Activated CD4-positive, alpha-beta memory T cell treated with anti-CD3 and anti-CD28 coated beads, Interleukin-2, amount 10 ng/mL, durations not matched to agents 7 days and 5 days (primary cell): ENCODE measurements at places on chromosomes 1 and 21. TPM values are rescaled to one million over a fixed set of nuclear protein-coding genes. Genes with fewer than 3 reads are reported as not detected.

GRCh38 chr1:236207121-236207520 lies 64.8 kb downstream of the GPR137B start:
- DNase-seq = no peak

Gene VWA5B1
- total RNA-seq = not detected

GRCh38 chr1:219466766-219467165 lies 146.1 kb downstream of the ZC3H11B start:
- DNase-seq = no peak

- DNase-seq = no peak
Observed at GRCh38 chr1:168601051-168601450, 24.6 kb downstream of the XCL1 start.

DNA sequence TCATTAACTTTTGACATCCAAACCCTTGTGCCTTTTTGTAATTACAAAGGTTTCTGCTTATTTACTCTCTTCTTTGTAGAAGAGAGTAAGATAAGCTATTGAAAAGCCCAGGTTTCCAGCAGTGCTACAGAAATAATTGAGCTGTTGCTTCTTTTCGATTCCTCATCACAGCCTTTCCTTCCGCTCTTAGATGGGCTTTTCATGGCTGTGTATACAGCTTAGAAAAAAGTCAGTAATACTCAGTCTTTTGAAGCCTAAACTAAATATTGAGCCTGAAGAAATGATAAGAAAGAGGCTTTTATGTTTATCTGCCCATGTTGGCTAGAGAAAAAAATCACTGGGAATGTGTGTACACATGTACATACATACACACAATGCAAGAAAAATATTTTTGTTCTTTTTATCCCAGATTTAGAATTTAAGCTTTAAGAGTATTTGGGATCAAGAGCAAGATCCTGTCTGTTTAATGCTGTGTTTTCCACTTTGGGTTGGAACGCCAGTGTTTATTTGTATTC lies 172.4 kb downstream of the VPS13D start:
- no peak for DNase-seq

Gene RGS5
- 3.7 TPM for total RNA-seq

Gene S100A7
- not detected for total RNA-seq

Gene ERMAP
- total RNA-seq = 5.9 TPM

Gene TPTE
- not detected for total RNA-seq

DNA sequence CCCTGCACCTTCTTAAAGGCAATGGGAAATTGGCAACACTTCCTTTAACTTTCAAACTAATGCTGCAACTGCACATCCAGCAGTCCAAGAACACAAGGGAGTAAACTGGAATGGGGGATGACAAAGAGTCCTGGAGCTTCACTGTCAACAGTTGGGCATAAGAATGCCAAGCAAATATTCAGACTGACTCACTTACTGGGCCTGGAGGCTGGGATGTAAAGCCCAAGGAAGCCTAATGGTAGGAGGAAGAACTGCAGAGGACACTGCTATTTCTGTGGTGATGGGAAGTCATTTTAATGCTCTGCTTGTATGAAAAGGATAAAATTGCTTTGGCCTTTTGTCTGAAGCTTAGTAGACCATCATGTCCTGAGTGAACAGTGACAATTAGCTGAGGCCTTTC lies 15.7 kb upstream of the DMRTA2 start:
- no peak for DNase-seq
